Activated naive CD8-positive, alpha-beta T cell treated with anti-CD3 and anti-CD28 coated beads, Interleukin-2, amount 10 ng/mL, durations not matched to agents 7 days and 5 days (primary cell): ENCODE measurements at places on chromosomes 1 and 21.

GRCh38 chr1:246959944-246960693 is 28.4 kb upstream of the AHCTF1 start:
- no peak for DNase-seq

- DNase-seq, result no peak
Observed at GRCh38 chr1:27562021-27562420, 41.9 kb downstream of the AHDC1 start.

- DNase-seq, result no peak
Observed at GRCh38 chr1:36872858-36873257, 161.5 kb downstream of the GRIK3 start.

DNA sequence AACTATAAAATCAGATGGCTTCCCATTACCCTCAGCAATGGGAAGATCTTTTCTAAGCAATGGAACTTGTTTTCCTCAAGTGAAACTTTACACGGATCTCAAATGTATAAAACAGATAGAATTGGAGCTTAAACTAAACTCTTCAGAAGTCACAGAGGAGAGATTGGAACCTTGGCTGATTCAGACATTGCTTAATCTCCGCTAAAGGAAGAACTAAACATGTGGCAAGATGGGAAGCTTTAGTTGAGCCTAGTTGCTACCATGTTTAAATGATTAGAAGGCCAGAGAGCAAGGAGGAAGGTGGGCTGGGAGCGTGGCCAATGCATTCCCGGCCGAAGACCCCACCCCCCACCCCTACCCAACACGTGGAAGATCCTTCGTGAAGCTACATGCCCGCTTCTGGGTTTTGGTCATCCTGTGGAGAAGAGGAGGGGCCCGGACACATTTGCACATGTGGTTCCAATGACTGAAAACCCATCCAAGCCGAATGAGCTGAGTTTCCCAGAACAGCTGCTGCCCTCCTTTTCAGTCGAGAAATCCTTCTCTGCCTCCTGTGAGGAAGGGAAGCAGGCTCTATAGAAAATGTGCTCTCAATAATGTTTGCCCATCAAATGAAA is 164.3 kb downstream of the MIS18A start:
- DNase-seq, result no peak

- DNase-seq, result no peak
Observed at GRCh38 chr1:208476846-208477170, 232.6 kb upstream of the PLXNA2 start.

GRCh38 chr1:43042773-43043457 is 84.2 kb upstream of the SLC2A1 start:
- no peak for DNase-seq

DNA sequence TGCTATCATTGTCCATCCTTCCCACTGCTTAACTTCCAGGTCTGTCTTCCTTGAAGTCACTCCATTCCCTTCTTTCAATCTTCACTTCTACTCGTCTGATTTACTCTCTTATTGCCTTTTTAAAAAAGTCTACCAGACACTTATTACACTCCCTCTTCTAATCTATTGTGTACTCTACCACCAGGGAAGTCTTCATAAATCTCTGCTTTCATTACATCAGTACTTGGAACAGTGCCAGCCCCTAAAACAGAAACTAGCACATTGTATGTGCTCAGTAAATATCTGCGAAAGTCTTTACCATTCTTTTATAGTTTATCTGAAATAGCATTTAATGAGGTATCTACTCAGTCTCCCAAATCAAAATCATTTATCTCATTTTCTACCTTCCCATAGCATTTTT is 236.4 kb downstream of the USH2A start:
- no peak for DNase-seq
